Caudate nucleus (tissue), 63 donors: ENCODE measurements at places on chromosomes 5 and 9.

GRCh38 chr9:734831-735511, 106.5 kb upstream of the DMRT1 start:
- DNase-seq, result peak; percentile 58

DNA sequence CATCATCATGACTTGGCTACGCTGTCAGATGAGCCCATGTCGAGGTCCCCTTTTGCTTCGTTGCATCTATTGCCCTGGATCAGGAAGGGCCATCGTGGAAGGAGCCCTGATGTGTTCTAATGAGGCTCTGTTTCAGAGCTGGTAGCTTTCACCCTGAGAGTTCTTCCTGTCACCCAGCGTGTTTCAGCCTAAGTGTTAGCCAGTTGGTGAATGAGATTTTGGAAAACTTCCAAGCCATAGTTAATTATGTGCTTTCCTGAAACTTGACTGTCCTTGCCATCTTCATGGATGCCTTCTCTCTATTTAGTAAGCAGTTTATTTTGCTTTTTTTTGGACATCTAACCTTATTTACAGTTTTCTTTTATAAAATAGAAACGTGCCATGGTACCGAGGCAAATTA, 1695.4 kb upstream of the WWC1 start:
- no peak for DNase-seq

DNA sequence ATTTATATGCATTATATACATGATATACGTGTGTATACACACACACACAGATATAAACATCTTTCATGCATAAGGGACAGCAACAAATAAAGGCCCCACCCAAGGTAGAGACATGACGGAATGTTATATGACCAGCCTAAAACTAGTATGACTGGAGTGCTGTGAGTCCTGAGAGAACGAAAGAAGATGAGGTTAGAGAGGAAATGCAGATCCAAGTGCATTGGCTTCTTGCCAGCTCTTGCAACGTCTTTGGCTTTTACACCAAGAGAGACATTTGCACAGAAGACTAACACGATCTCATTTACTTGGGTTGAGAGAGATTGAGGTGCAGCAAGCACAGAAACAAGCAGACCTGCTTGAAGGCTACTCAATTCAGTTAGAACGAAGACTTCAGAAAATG, 23.0 kb downstream of the CDH10 start:
- no peak for DNase-seq

GRCh38 chr5:98535901-98536300, 237.6 kb upstream of the RGMB start:
- DNase-seq, result no peak

DNA sequence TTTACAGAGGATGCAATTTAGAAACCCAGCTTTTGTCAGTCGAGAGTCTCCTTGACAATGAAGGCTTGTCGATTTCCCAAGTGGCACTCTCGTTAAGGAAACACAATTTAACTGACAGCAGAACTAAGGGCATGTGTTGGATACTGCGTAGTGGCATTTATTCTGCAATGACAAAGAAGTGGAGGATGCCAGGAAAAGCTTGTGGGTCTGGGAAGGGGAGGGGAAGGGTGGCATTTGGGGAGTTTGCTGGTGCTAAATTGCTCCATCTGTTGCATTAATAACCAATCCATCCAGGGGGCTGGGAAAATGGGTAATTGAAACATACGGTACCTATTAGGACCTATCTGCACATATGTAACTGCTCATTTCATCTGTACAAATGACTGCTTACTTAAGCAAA, 190.6 kb downstream of the NSG2 start:
- no peak for DNase-seq

- DNase-seq, result no peak
Measured at GRCh38 chr5:137306903-137307302, 192.2 kb downstream of the SPOCK1 start.

DNA sequence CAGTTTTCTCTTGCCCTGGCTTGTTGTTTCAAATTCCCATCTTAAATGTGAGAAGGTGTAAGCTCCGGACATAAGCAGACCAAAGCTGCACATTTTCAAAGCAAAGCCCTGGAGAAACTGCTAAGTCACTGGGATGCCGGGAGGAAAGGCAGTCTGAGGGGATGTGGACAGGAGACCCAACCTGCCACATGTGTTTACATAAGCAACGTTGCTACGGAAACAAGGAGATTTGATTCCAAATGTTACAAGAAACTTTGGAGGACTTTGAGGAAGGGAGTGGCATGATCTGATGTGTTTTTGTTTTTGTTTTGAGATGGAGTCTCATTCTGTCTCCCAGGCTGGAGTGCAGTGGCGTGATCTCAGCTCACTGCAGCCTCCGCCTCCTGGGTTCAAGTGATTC, 25.7 kb upstream of the INSYN2B start:
- DNase-seq, result no peak

DNA sequence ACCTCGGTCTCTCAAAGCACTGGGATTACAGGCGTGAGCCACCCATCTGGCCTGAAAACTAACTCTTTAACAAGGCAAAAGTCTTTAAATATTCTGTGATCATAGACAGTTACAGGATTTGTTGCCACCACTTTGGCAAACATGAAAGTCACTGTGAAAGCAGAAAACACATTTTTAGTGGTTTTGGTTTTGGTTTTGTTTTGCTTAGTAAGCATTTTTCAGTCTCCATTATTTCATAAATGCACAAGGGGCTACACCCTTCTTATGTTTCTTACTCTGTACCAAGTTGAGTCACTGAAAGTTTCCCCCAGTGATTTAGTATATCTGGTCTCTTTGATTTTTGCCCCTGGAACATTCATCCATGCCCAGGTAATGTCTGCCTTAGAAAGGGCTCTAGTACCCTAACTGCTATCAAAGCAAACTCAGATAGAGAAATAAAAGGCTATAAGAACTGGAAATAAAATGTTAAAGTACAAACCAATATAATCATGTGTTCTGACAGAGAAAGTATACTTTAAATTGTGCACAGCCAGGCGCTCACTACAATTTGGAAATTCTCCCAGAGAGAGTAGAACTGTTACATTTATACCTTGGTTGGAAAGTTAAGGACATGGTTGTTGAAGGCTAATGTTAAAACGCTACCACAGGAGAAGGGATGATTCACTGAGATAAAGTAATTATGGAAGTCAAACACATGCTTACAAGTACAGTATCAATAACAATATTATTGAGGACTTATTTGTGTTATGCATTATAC, 1022.5 kb upstream of the DMAC1 start:
- DNase-seq, result no peak

GRCh38 chr9:137672907-137673791, 54.3 kb downstream of the EHMT1 start:
- peak; percentile 46 for DNase-seq

DNA sequence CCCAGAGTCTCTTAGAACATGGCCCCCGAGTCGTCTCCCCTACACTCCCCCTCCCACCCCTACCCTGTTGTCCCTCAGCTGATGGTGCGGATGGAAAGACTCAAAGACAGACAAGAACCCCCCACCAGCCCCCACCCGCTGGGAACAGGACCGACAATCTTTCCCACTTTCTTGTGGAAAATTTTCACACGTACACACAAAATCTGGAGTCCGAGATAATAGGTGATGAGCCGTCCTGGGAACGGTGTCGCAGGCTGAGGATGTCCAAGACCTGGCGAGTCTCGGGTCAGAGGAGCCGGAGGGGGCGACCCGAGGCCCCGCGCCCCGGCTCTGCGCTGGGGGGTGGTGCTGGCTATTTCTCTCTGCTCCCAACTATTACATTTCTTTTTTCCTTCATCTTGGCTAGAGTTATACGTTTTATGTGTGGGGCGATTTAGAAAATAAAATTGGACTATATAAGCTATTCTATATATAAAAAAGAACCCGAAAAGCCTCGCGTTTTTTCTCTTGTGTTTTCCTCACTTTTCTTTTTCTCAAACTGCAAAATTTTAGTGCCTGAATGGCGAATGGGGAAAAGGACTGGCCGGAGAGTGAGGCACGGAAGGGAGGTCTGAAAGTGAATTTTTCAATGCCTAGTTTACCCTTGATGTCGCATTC, 188.8 kb downstream of the MEF2C start:
- DNase-seq, result no peak

- no peak for DNase-seq
Measured at GRCh38 chr5:147925020-147925419, 18.7 kb upstream of the C5orf46 start.

- no peak for DNase-seq
Measured at GRCh38 chr9:93645921-93646639, 69.7 kb downstream of the PHF2 start.

DNA sequence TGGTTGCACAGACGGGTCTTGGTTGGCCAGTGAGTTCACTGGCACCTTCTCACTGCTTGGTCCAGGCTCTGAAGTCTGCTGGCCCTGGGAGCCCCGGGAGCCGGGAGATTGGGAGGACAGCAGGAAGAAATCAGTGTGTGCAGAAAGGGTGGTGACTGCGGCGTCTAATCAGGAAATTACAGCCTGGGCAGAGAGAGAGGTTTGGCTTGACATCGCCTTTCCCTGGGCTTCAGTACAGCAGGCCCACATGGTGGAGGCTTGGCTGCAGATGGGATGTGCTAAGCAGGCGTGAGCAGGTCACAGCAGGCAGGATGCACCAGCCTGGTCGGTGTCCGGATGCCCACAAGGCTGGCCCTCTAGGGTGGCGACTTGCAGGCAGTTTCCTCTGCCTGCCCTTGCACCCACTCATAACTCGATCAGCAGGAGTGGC, 17.2 kb downstream of the PITX1 start:
- no peak for DNase-seq

DNA sequence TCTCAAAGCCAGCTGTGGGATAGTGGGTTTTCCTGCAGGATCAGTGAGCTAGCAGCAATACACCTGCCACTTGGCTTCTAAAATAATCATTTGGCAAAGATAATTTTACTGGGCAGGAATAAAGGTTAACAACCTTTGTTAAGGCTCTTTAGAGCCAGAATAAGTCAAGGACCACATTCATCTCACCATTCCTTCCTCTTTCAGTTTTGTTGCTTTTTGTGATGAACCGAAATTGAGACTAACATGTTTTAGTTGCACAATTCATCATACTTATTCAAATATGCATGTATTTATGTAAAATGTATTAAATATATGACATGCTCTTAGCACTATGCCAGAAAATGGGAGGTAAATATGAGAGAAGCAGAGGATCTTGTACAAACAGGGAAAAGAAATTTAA, 824.4 kb upstream of the TYRP1 start:
- DNase-seq, result no peak

DNA sequence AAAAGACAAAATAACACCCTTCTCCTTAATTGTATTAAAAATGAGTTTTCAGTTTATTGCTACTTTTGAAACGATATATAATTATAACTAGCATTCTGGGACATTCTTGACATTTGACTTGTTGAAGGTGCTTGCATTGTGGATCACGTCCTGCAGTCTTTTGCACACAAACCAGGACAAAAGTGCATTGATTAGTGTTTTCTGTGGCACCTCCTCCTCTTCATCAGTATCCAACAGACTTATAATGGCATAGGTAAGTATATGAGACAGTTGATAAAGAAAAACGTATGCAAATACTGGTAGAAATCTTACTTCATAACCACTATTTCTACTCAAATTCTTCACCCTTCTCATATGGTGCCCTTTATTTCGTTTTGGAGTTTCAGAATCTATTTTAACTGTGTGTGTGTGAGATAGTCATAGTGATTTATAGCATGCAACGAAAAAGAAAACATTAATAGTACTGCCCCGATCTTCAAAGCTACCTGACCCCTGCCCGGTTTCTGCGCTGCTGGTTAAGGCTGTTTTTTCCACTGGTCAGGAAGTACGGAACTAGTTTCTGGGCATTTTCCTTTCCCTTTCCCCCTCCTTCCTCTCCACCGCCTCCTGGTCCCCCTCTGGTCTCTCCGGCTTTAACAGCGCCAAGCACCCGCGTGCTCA, 639 bp upstream of the RASA1 start:
- DNase-seq, result no peak
